ENCODE measurements at places on chromosomes 3 and 15.

- no peak for DNase-seq
Observed at GRCh38 chr3:4935347-4935746, 43.9 kb upstream of the BHLHE40 start.

- DNase-seq, result no peak
Observed at GRCh38 chr3:155428563-155428962, 135.1 kb upstream of the STRIT1 start.

DNA sequence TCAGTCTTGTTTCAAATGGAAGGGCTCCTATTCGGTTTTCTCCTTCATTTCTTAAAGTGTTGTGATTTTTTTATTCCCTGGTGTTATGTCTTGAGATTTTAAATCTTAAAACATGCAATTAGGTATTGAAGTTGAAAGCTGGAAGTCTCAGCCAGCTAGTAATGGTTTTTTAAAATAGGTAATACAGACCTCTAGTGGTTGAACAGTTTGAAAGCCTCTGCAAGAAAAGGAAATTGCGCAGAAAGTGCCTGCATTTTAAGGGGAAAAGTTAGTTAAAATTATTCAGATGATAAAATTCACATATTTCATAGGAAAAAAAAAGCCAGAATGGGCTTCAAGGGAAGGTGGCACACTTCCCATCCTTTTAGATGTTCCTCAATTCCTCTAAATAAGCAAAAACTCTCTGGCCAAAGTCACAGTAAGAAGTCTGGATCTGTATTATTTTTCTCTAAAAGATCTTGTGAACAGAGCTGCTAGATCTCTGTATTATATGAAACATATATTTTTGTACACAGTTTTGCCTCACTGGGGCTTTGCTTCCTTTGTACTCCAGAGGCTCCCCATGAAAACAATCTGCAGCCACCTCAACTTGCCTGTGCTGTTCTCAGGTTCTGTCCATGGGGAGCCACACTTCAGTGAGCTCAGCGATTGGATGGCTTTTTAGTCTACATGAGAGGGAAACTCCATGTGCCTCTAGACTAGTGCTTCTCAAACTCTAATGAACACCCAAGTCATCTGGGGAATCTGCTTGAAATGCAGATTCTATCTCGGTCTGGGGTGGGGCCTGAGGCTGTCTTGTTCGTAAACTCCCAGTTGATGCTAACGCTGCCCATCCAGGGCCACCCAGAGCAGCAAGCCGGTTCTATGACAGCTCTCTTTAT lies 21.5 kb downstream of the AGTR1 start:
- DNase-seq, result peak; percentile 20

DNA sequence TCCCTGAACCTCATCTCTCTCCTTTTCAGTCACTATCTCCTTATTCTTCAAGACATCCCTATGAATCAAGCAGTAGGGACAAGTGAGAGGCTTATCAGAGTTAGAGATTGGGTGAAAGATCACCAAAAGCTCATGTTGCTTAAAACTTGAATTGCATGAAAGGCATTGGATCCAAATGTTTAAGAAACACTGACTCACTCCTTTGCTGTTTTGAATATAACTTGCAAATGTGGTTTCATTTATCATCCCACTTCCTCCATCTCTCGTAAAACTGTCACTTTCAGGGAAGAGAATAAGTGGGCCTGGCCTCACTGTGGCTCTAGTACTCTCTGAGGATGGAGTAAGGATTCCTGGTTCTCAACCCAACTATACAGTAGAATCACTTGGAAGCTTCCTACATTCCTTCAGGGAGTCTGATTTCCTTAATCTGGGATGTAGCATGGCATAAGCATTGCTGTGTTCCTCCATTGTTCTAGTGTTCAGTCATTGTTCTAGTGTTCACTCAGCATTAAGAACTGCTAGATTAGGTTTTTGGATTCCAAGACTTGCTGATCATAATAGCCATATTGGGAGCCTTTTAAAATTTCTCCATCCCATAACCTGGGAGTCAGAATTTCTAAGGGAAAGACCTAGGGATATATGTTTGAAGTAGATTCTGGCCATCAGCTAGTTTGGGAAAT lies 171.8 kb downstream of the TMEM108 start:
- peak; percentile 4 for DNase-seq

DNA sequence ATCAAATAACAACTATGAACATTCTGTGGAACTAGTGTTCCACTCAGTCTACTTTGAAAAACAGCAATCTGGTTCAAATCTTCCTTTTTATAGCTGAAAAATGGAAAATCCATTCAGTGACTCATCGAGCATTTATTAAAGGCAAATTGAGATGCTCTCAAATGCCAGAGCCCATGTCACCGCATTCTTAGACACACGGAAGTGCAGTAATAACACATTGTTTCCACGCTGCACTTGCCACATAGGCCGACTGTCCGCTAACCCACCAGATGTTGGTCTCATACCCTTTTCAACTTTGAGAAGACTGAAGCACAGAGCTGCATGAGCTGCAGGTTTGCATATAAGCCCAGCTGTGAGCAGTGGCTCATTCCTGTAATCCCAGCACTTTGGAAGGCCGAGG lies 95.9 kb downstream of the TMEM266 start:
- no peak for DNase-seq

DNA sequence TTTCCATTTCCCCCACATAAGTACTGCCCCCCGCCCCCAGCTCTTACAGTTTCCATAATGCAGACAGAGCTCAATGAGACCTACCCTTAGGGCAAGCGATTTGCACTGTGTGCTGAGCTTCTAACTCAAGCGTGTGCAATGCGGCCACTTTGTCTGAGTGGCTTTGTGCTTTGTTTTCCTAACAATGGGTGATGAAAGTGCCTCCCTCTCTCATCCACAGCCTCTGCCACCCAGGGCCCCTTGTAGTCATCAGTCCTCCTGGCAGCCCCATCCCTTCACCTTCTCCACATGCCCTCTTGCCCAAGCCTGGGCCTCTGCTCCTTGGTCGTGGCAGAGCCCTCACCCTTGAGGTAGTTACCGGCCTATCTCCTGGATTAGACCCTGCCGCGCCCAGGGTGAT lies 17.2 kb downstream of the DAPK2 start:
- peak; percentile 75 for DNase-seq

DNA sequence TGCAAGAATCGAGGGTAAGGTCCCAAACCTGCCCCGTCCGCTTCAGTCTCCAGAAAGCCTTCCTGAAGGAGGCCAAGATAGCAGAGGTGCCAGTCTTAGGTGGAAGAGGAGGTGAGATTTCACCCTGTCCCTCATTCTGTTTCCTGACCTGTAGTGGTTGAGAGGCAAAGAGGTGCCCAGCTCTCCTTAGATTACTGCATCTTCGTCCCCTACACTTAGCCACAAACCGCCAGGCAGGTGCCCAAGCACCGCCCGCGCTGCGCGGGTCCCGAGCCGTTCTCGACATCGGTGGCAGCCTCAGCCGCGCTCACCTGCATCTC lies 23.8 kb upstream of the POLG start:
- DNase-seq, result no peak

Measured in neural progenitor cell (in vitro differentiated cells).